Suprapubic skin (tissue), 4 donors: ENCODE measurements at places on chromosomes 5 and 9. TPM values are rescaled to one million over a fixed set of nuclear protein-coding genes. Genes with fewer than 3 reads are reported as not detected.

Gene PCDHA13
- total RNA-seq: not detected

DNA sequence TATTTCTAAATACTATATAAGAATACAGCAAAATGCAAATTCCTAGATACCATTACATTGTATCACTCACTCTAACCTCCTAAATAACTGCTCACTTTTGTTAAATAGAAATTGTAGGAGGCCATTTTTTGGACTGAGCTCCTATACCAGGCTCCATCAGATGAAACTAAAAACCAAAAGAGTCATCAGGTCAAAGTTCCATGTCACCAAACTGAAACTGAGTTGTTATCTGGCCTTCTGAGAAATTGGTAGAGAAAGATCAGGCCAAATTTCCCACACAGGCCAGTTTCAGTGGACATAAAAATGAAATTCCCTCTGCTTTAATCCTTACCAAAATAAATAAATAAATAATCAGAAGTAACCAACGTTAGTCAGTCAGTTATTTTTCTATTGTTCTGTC lies 13.8 kb upstream of the SNX2 start:
- H3K4me3 ChIP-seq: no peak overlapping the region
- no peaks in the 10 kb centered on the region for H3K27me3 ChIP-seq
- H3K27ac ChIP-seq: no peak overlapping the region
- peaks cover 3% of the 10 kb centered on the region for H3K4me1 ChIP-seq

Gene PRDM9
- total RNA-seq: not detected

Gene MYMK
- total RNA-seq: not detected

Gene ZNG1A
- total RNA-seq: 31.5 TPM

DNA sequence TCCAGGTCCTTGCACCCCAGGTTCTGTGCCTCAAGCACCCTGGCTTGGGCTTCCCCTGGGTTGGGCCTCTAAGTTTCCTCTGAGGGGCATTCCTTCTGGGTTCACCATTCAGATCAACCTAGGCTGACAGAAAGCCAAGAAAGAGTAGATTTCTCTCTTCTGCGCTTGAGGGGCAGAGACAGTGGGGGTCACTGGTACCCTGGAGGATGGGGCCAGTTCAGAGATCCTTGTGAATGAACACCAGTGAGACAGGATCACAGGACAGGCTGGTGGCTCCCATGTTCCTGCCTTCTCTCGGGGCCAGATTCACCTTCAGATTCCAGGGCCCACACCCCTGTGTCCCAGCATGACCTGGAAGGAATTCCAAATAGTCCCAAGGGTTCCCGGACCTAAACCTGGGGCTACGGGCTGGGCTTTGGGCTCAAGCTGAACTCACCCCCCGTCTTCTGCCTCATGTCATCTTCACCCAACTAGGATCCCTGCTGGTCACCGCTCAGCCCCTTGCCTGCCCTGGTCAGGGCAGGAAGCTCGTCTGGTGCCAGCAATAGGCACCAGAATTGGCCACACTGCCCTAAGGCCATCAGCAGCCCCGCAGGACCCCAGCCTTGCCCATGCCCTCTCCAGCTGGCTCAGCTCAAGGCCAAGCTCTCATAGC lies 91.8 kb upstream of the MVB12B start:
- H3K4me3 ChIP-seq: no peak overlapping the region
- H3K36me3 ChIP-seq: no peaks in the 10 kb centered on the region
- DNase-seq: no peak

Gene TXNDC8
- not detected for total RNA-seq

Gene AQP7
- 2.1 TPM for total RNA-seq

DNA sequence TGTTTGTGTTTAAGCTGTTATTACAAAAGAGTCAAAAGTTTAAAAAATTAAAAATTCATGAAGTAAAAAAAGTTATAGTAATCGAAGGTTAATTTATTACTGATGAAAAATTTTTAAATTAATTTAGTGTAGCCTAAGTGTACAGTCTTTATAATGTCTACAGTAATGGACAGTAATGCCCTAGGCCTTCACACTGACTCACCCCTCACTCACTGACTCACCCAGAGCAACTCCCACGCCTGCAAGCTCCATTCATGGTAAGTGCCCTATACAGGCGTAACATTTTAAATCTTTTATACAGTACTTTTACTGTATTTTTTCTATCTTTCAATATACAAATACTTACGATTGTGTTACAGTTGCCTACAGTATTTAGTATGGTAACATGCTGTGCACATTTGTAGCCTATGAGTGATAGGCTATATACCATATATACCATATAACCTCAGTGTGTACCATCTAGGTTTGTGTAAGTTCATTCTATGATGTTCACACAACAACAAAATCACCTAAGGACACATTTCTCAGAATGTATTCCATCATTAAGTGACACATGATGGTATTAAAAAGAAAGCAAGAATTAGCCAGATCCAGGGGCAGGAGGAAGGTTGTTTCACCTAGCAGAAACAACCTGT lies 40.1 kb downstream of the DCAF10 start:
- peaks cover 6% of the 10 kb centered on the region for H3K36me3 ChIP-seq
- H3K4me1 ChIP-seq: peaks cover 7% of the 10 kb centered on the region
- DNase-seq: no peak
- no peak overlapping the region for H3K4me3 ChIP-seq
- no peak overlapping the region for H3K27ac ChIP-seq

DNA sequence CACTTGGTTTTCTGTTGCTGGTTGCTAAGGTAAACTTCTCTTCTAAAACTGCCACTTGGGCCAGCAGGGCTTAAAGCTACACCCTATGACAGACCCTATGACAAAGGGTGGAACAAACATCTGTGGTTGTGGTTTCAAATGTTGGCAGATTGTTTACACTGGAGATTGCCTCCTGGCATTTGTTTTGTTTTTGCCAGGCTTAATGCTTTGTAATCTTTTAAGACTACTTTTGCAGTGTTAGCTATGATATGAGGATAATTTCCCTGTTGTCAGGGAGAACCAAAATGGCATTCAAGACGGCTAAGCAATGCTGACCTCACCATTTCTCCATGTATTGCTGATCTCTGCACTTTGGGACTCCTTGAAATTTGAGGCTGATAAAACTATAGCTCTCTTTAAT lies 50.3 kb downstream of the MAMDC2 start:
- no peak overlapping the region for H3K27ac ChIP-seq
- H3K27me3 ChIP-seq: no peaks in the 10 kb centered on the region
- H3K36me3 ChIP-seq: no peaks in the 10 kb centered on the region
- peaks cover 10% of the 10 kb centered on the region for H3K4me1 ChIP-seq
- H3K4me3 ChIP-seq: no peak overlapping the region

GRCh38 chr9:12659220-12659619 lies 34.0 kb upstream of the TYRP1 start:
- H3K36me3 ChIP-seq: no peaks in the 10 kb centered on the region
- H3K4me3 ChIP-seq: no peak overlapping the region
- H3K4me1 ChIP-seq: no peaks in the 10 kb centered on the region
- no peaks in the 10 kb centered on the region for H3K27me3 ChIP-seq
